Thyroid gland (tissue), 4 donors: ENCODE measurements at places on chromosomes 12 and 14.

DNA sequence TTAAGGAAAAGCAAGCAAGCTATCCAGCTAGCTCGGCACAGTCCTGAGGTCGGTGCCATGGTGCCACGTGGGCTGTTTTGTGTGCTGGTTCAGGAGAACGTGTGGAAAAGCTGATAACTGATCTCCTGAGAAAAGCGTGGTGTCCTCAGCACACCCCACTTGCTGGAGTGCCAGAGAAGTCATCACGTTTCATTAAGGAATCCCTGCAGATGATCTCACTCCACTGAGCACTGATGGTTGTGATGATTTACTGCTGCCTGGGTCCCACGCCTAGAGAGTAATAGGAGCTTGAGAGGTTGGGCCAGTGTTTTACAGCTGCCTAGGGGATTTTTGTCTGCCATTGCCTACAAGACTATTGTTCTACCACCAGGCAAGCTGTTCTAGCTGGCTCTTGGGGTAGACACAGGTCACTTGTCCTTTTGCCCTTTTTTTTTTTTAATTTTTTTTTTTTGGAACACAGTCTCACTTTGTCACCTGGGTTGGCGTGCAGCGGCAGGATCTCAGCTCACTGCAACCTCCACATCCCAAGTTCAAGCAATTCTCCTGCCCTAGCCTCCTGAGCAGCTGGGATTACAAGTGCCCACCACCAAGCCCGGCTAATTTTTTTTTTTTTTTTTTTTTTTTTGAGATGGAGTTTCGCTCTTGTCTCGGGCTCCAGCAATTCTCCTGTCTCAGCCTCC is 42.3 kb upstream of the EVL start:
- no peak for DNase-seq

GRCh38 chr12:103905730-103906349 is 24.4 kb upstream of the HSP90B1 start:
- DNase-seq = no peak

GRCh38 chr12:91801048-91801447 is 344.6 kb downstream of the BTG1 start:
- no peak for DNase-seq

DNA sequence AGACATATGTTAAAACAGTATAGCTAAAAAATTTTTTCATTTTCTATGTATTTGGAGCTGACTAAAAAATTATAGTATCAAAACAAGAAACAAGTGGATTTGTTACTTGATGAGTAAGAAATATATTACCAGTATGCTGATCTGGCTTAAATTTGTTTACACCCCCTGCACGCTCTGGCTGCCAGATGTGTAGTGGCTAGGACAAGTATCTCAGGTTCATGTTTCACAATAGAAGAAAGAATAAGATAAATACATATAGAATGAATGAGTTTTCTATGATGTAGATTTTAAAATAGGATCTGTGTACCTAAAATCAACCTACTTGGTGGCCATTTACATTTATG is 13.1 kb downstream of the NAA30 start:
- DNase-seq = no peak

GRCh38 chr14:30600922-30601918 is 20.9 kb upstream of the SCFD1 start:
- DNase-seq = no peak

- no peak for DNase-seq
Observed at GRCh38 chr12:110932046-110932445, 11.7 kb upstream of the MYL2 start.

DNA sequence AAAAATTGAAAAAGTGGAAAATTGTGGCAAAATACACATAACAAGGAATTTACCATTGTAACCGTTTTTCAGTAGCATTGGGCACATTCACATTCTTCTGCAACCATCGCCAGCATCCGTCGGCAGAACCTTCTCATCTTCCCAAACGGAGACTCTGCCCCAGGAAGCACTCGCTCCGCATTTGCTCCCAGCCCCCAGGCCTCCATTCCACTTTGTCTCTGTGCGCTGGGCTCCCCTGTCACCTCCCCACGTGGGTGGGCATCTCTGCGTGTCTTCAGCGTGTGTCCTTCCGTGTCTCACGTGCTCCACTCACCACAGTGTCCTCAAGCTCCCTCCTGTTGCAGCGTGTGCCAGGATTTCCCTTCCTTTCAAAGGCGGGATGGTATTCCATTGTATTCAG is 9.9 kb downstream of the GPR132 start:
- DNase-seq = no peak

- DNase-seq = no peak
Observed at GRCh38 chr12:32466986-32467711, 67.8 kb downstream of the FGD4 start.

DNA sequence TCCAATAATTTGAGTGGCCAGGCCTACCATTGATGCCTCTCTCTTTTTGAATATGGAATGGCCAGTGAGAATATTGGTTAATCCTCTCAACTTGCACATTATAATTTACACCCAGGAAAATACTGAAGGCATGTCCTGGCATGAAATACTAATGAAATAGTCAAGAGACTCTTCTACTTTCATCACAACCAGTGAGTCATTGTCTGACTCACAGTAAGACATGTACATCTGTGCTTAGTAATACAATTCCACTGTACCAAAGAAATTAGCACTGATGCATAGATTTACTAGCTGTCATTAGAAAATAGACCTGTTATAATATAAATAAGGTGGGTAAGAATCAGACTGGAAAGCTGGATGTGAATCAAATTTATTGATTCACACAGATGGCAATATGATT is 31.6 kb downstream of the KCNC2 start:
- no peak for DNase-seq

DNA sequence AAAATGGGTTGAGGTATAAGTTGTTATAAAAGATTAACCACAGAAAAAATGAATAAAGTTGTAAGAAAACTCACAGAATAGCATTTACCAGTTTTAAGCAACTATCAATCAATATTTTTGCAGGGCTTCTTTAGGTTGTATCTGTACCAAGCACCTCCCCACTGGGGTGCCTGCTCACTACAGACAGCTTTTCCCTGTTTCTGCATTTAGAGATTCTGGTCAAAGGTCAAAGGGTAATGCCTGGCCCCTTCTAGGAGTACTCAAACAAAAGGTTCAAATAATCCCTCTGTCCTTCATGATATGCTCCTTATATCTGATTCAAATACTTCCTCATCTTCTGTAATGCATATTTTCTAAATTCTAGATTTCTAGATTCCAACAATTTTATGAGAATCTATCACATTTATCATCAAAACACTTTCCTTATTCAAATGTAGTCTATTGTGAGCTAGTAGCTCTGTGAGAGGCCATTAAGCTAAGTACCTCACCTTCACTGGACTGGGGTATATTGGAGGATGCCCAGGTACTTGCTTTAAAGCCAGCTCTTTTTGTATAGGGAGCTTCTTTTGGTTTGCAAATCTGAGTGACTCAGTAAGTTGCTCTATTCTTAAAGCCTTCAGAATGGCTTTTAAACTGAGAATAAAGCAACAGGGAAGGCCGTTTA is 120.7 kb upstream of the PTPRB start:
- DNase-seq = no peak

DNA sequence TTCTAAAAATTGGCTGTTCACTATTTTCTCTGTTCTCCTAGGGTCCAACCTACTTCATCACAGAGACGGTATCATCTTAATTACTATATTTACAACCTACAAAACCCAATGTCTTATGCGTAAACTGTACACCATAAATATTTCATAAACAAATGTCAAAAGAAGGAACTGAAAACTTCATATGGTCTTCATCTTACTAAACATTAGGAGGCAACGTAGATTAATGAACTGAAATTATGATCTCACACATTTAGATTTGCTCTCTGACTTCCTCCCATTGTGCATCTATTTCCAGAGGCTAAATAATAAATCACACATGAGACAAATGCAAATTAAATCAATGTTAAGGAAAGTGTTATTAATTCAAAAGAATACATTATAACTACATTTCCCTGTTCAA is 1850.6 kb upstream of the SEL1L start:
- DNase-seq = no peak

- DNase-seq = no peak
Observed at GRCh38 chr14:58812050-58812910, 174.5 kb downstream of the DACT1 start.

- no peak for DNase-seq
Observed at GRCh38 chr14:70245026-70245425, 56.3 kb upstream of the SLC8A3 start.

- peak; percentile 21 for DNase-seq
Observed at GRCh38 chr14:34322940-34323418, 139.1 kb downstream of the SPTSSA start.

GRCh38 chr14:103932791-103933490 is 4.7 kb downstream of the TDRD9 start:
- DNase-seq = no peak

GRCh38 chr14:21711360-21711961 is 37.8 kb upstream of the OR4E1 start:
- peak; percentile 4 for DNase-seq

- no peak for DNase-seq
Observed at GRCh38 chr14:100711493-100711892, 15.2 kb upstream of the DLK1 start.

DNA sequence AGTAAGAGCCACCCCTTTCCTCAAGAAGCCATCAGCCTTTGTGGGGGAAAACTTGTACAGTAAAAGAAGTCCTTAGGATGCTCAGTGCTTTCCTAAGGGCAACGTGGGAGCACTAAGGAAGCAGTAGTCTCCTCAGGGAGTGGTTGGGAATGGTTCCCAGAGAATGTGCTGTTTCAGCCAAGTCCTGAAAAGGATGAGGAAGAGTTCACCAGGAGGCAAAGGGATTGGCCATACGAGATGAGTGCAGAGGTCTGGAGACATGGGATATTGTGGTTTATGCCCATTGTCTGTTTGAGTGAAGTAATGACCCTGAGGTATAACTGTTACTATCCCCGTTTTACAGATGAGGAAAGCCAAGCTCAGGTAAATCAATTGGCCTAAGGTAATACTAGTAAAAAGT is 86.0 kb upstream of the ATF1 start:
- DNase-seq = no peak
